ENCODE measurements at places on chromosomes 7 and 10. TPM values are rescaled to one million over a fixed set of nuclear protein-coding genes. Genes with fewer than 3 reads are reported as not detected.

CALML3 gene
- not detected for total RNA-seq

KAZALD1 gene
- 11.9 TPM for total RNA-seq

AUTS2 gene
- 25.6 TPM for total RNA-seq

ASB4 gene
- total RNA-seq, result 0.65 TPM

HGF gene
- total RNA-seq, result 0.39 TPM

POT1 gene
- total RNA-seq, result 35.3 TPM

CLCN1 gene
- total RNA-seq, result not detected

TMEM273 gene
- not detected for total RNA-seq

MYO3A gene
- not detected for total RNA-seq

Measured in placental epithelial cell (primary cell).